Right ventricle myocardium superior (tissue), 1 donor: ENCODE measurements at places on chromosomes 6 and 20. TPM values are rescaled to one million over a fixed set of nuclear protein-coding genes. Genes with fewer than 3 reads are reported as not detected.

- no peak for DNase-seq
Observed at GRCh38 chr6:104711371-104711770, 148.3 kb downstream of the HACE1 start.

The BPIFB6 gene
- not detected for total RNA-seq

The ASIP gene
- total RNA-seq: 18.9 TPM

DNA sequence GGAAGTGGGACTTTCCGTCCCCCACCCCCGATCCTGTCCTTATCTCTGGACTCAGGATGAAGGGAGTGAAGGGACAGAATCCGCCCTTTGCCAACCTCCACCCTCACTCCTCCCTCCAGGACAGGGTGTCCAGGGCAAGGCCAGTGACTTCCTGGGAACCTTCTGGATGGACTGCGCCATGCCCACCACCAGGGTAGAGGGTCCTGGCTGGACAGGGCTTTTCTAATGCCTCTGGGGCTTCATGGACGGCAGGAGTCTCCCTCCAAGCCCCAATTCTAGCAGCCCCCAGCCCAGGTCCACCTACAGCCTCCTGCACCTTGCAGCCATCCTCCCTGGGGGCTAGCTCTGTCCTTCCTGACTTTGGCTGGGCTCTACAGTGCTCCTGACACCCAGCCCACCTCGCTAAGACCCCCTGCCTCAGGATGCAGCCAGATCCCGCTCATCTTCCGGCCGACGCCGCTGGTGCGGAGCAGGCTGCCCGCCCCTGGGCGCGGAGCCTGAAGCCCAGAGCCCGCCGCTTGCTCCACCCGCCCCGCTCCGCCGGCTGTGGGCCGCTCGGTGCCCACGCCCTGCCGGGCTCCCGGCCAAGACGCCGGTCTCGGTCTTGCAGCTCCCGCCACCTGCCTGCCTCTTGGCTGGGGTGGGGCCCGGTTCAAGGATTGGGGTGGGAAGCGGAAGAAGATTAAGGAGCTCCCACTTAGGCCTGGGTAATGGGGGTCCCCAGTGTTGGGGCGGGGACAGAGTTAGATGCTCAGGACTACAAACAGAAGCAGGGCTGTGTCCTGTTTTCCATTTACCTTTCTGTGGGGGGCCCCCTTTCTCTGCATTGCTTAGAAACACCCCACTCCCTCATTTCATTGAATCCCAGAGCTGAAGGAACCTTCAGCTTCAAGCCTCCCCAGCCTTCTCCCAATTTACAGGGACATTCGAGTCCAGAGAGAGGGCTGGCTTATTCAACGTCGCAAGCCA, 72.8 kb downstream of the MDGA1 start:
- DNase-seq: peak; percentile 67

The ADAM33 gene
- total RNA-seq: 12.6 TPM

The DLK2 gene
- total RNA-seq: 1.0 TPM

GRCh38 chr6:93749191-93749590, 329.8 kb upstream of the EPHA7 start:
- DNase-seq: no peak

The PEX7 gene
- total RNA-seq: 12.0 TPM

The MMP24 gene
- 0.13 TPM for total RNA-seq

DNA sequence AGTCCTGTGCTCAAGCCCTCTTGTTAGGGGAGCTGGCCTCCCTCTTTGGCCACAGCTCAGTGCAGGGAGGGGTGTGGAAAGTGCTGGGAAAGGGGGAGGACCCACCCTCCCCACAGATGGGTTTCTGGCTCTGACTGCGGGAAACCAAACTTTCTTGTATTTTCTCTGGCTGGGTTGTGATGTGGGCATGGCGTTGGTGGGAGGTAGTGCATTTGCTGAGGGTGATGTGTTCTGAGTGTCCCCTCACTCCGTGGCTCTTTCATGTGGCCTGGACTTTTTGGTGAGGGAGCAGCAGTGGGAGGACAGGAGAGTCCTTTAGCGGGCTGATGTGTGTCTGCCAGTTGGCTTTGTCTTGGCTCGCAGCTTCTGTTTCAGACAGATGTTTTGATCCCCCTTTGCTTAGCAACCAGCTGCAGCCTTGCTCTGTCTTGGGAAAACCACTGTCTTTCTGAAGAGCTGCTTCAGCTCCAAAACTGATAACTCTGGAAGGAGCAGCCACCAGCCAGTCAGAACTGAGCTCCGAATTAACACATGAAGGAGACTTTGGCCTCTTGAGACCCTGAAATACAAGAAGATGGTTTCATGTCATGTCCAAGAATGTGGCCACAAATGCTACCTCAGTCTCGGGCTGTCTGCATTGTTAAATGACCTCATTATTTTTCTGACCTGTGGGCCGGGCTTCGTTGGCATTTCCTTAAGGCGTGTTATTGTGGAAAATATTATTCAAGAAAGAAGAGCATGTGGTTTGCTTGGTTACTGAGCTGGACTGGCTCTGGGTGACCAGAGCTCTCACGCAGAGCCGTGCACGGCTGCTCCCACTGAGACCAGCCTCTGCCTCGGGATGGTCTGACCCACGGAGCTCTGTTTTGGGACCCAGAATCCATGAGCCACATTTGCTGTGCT, 21.5 kb downstream of the SYNJ2 start:
- DNase-seq: peak; percentile 67

GRCh38 chr20:57480444-57481160, 44.3 kb downstream of the CTCFL start:
- DNase-seq: no peak

DNA sequence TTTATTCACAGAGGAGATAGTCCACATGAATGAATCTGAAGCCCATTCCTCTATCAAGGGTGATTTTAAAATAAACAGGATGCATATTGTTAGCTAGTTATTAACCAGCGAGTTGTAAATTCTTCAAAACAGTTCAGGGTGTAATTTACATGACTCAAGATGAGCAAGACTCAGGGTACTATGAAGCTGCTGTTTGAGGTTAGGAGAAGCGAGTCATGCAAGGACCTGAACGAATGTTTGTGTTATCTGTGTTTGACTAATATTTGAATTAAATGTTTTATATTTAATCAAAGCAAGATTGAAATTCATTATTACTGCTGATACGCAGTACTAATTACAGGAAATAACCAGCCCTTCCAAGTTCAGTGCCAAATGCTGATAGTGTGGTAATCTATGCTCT, 191.1 kb downstream of the SAMD5 start:
- DNase-seq: no peak

DNA sequence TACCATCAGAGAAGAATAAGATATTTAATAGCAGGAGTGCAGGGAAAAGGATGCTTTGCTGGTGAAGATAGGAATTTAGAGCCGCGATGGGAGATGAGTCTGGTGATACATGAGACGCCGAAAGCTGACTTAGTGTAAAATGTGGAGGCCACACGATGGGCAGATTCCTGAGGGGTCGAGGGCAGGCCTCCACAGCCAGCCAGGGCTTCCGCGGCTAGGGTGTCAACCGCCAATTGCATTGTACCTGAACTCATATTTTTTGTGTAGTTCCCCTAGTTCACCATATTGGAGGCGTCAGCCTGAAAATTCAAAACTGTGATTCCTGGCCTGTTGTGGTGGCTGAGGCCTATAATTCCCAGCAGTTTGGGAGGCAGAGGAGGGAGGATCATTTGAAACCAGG, 8.5 kb downstream of the ETV7 start:
- no peak for DNase-seq

GRCh38 chr6:81763968-81764367, 11.5 kb upstream of the TENT5A start:
- DNase-seq: no peak

The CD40 gene
- 7.4 TPM for total RNA-seq

The CCN2 gene
- total RNA-seq: 13.9 TPM

- peak; percentile 49 for DNase-seq
Observed at GRCh38 chr6:129416337-129416990, 293.5 kb downstream of the ARHGAP18 start.
